Fibroblast of villous mesenchyme (primary cell): ENCODE measurements at places on chromosomes 1 and 21.

- DNase-seq, result no peak
Observed at GRCh38 chr1:174534789-174535188, 87.0 kb downstream of the GPR52 start.

GRCh38 chr1:181718034-181718433 lies 234.7 kb downstream of the CACNA1E start:
- no peak for DNase-seq

- peak; percentile 70 for DNase-seq
Observed at GRCh38 chr1:41864471-41865040, 54.2 kb downstream of the HIVEP3 start.

GRCh38 chr1:78464449-78464891 lies 26.3 kb upstream of the PTGFR start:
- DNase-seq, result no peak

DNA sequence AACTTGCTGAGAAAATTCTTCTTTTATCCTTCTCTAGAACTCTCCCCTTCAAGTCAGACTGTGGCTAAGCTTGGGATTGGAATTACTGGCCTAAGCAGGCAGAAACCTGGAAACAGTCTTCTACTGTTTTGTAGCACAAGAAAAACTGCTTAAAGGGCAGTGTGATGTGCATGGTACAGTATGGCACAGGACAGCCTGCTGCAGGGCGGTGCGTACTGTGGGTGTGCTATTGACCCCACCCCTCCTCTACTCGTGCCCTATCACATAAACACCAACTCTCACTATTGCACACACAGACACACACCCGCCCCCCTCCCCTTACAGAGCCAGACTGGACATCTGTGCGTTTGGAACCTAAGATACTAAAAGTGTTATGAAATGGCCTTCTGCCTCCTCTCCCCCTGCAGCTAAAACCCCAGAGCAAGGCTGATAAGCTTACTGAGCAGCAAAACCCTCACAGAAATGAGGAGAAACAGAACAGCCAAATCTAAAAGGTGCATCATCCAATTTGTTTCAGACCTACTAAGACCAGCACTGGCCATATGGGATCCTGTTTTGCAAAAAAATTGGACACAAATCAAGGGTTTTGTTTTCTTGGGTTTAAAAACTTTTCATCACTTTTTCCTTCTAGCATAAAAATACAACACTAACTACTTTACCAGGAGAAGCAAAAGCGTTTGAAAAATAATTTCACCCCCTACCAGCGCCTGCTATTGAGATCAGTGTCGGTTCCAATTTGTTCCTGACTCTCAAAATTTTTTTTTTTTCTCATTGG lies 355.8 kb upstream of the LYPLAL1 start:
- peak; percentile 37 for DNase-seq

- DNase-seq, result no peak
Observed at GRCh38 chr1:212402666-212403321, 11.9 kb downstream of the PACC1 start.

GRCh38 chr1:176904057-176904751 lies 260.3 kb downstream of the ASTN1 start:
- no peak for DNase-seq

DNA sequence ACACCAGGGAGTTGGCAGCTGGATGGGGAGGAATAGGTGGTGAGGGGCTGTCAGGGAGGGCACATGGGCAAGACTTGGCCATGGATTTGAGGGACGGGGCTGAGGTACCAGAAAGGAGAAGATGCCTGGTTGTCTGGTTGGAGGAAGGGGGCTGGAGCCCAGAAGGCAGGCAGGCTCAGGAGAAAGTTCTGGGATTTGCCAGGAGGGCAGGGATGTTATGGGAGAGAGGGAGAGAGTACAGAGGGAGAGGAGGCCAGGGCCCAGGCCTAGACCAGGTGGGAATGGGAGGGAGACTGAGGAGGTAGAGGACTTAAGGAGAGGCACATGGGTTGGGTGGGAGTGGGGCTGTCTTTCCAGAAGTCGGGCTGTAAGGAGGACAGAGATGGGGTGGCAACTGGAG lies 4.3 kb downstream of the A3GALT2 start:
- DNase-seq, result no peak
